Dermis blood vessel endothelial cell (primary cell): ENCODE measurements at places on chromosomes 7 and 10. TPM values are rescaled to one million over a fixed set of nuclear protein-coding genes. Genes with fewer than 3 reads are reported as not detected.

GRCh38 chr10:69577268-69578232 is 4.3 kb upstream of the NEUROG3 start:
- DNase-seq: peak; percentile 2

DNA sequence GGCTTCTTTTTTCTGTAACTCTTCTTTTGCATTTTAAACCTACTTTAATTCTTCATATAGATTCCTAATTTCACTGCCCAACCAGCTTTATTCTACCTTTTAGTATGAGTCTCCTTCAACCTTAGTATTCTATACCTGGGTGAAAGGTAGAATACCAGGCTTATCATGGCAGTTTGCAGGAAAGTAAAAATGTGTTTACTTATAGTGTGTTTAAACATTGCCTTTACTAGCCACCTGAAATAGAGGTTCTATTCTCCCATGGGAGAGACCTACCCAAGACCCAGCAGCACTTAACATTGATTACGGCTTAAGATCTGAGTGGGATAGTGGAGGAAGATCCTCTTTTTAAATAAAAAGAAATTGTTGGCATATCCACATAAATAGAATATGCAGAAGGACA is 1.6 kb upstream of the MYPN start:
- no peak for DNase-seq

MMP21 gene
- total RNA-seq: 0.34 and 0.65 TPM in 2 replicates

ASZ1 gene
- total RNA-seq: not detected in 2 replicates

DNA sequence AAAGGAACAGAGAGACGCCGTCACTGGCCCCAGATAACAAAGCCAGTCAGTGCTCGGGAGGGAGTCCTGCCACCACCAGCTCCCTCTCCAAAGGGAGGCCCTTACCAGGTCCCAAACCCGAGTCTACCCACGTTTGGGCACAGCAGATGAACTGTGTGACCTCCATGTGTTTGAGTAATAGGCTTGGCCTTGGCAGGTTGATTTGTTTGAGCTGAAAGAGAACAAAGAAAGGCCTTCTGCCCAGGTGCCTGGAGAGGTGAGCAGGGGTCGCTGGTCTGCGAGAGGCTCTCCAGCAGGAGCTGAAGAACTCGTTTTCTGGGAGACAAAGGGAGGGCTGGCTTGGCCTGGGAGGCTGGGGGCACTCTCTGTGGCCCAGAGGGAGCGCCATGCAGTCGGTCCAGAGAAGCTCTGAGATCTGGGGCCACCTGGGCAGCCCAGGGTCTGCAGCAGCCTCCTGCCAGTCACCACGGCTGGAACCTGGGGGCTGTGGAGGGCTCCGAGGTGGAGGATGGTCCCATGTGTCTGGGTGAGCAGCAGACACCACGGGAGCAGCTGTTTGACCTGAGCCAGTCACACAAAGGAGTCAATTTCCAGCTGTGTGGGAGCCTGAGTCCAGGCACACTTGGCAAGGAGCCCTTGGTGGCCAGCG is 99.7 kb downstream of the PAXIP1 start:
- no peak for DNase-seq

DNA sequence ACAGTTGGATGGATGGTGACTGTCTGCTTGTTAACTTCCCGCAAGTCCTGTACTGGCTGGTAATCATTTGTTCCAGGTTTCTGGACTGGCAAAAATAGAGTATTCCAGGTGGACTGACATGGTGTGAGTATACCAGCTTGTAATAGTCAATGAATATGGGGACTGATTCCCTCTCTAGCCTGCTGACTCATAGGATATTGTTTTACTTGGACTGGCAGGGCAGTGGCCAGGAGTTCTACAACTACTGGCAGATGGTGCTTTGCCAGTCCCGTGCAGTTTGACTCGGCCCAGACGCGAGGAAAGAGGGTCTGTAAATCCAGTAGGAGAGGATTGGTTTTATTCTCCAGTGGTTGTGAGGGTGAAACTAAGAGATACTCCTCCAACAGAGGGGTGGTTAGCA is 78.0 kb downstream of the PRR15 start:
- DNase-seq: no peak

TSPAN14 gene
- 91.0 and 148 TPM in 2 replicates for total RNA-seq

SUN3 gene
- not detected in 2 replicates for total RNA-seq

GRCh38 chr7:34036051-34036920 is 130.9 kb downstream of the BMPER start:
- DNase-seq: peak; percentile 59

IMMP2L gene
- total RNA-seq: 5.0 and 8.8 TPM in 2 replicates

- no peak for DNase-seq
Measured at GRCh38 chr10:84590327-84591193, 262.2 kb downstream of the CCSER2 start.

GRCh38 chr7:28986765-28987110 is 28.6 kb upstream of the TRIL start:
- DNase-seq: no peak

DNA sequence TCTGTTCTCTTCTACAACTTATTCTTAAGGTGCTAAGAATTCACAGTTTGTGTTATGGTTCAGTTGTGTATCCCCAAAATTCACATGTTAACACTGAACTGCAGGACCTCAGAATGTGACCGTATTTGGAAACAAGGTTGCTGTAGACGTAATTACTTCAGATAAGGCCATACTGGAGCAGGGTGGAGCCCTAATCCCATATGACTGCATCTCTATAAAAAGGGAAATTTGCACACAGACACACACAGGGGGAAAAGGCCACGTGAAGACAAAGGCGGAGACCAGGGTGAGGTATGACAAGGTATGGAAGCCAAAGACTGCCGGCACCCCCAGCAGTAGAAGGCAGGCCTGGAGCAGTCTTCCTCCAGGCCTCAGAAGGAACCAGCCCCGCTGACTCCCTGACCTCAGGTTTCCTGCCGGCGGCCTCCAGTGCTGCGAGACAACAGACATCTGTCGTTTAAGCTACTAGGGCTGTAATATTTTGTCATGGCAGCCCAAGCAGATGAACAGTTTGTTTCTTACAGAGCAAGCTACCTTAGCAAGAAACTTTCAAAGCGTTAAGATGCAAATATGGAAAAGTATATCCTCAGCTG is 98.7 kb downstream of the PROSER2 start:
- DNase-seq: peak; percentile 58

PAPSS2 gene
- 98.9 and 138 TPM in 2 replicates for total RNA-seq

- no peak for DNase-seq
Measured at GRCh38 chr10:48835781-48836180, 103.9 kb downstream of the LRRC18 start.

- no peak for DNase-seq
Measured at GRCh38 chr7:91201442-91202113, 62.7 kb upstream of the FZD1 start.

DNA sequence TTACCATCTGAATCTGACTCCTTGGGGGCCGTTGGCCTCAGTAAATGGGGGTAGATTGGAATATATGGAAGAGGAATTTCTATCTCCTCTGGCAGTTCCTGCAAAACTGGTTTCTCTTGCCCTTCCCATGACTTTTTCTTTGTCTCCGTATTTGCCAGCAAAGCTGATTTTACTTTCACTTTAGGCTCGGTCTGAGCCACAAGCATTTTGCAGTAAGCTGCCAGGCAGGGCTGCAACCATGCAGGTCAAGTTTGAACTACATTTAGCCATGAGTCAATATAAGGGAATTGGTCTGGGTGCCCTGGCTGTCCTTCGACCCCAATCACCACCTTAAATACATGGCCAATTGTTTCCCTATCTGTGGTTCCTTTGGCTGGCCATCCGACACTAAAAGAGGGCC is 104.3 kb downstream of the TRIM24 start:
- no peak for DNase-seq

DNA sequence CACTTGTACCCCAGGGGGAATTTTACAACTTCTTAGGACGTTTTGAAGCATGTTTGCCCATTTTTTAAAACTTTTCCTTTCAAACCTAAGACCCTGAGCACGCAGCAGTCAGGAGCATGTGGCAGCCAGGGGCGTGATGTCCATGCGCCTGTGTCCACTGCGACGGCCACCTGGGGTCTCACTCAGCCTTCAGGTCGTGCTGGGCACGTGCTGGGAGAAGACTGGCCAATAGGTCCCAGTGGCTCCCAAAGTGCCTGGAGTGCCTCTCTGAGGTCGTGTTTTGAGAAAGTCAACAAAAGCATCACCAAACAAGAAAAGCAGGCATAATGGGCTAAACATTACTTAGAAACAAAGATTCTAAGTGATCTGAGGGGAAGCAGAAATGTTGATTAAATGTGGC is 14.8 kb downstream of the LRRC27 start:
- DNase-seq: no peak

GRCh38 chr7:116454377-116454776 is 45.2 kb upstream of the CAV2 start:
- no peak for DNase-seq

EPDR1 gene
- total RNA-seq: 1.7 and 7.2 TPM in 2 replicates

DNA sequence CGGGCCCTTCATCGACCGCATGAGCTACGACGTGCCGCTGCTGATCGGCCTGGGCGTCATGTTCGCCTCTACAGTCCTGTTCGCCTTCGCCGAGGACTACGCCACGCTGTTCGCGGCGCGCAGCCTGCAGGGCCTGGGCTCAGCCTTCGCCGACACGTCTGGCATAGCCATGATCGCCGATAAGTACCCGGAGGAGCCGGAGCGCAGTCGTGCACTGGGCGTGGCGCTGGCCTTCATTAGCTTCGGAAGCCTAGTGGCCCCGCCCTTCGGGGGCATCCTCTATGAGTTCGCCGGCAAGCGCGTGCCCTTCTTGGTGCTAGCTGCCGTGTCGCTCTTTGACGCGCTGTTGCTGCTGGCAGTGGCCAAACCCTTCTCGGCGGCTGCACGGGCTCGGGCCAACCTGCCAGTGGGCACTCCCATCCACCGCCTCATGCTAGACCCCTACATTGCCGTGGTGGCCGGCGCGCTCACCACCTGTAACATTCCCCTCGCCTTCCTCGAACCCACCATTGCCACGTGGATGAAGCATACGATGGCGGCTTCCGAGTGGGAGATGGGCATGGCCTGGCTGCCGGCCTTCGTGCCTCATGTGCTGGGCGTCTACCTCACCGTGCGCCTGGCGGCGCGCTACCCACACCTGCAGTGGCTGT is 1.2 kb downstream of the SLC18A3 start:
- no peak for DNase-seq

HYCC1 gene
- 44.4 and 53.9 TPM in 2 replicates for total RNA-seq

- peak; percentile 74 for DNase-seq
Measured at GRCh38 chr7:111835066-111835465, 272.8 kb upstream of the IMMP2L start.

CLRN3 gene
- 0.19 TPM in 1 of 2 replicates, not detected in the other for total RNA-seq

CEP55 gene
- 18.9 and 100 TPM in 2 replicates for total RNA-seq
